ENCODE measurements at places on chromosomes 6 and 20.

DNA sequence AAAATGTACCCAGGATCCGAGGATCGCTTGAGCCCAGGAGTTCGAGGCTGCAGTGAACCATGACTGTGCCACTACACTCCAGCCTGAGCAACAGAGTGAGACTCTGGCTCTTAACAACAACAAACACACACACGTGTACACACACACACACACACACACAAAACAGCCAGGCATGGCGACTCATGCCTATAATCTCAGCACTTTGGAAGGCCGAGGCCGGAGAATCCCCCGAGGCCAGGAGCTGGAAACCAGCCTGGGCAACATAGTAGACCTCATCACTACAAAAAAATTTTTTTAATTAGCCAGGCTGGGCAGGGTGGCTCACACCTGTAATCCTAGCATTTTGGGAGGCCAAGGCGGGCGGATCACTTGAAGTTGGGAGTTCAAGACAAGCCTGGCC lies 23.3 kb upstream of the ARFGEF2 start:
- no peak for DNase-seq

- no peak for DNase-seq
Measured at GRCh38 chr20:36477475-36477874, 63.8 kb upstream of the MYL9 start.

GRCh38 chr6:31615748-31616147 lies 714 bp downstream of the AIF1 start:
- DNase-seq, result peak; percentile 62

DNA sequence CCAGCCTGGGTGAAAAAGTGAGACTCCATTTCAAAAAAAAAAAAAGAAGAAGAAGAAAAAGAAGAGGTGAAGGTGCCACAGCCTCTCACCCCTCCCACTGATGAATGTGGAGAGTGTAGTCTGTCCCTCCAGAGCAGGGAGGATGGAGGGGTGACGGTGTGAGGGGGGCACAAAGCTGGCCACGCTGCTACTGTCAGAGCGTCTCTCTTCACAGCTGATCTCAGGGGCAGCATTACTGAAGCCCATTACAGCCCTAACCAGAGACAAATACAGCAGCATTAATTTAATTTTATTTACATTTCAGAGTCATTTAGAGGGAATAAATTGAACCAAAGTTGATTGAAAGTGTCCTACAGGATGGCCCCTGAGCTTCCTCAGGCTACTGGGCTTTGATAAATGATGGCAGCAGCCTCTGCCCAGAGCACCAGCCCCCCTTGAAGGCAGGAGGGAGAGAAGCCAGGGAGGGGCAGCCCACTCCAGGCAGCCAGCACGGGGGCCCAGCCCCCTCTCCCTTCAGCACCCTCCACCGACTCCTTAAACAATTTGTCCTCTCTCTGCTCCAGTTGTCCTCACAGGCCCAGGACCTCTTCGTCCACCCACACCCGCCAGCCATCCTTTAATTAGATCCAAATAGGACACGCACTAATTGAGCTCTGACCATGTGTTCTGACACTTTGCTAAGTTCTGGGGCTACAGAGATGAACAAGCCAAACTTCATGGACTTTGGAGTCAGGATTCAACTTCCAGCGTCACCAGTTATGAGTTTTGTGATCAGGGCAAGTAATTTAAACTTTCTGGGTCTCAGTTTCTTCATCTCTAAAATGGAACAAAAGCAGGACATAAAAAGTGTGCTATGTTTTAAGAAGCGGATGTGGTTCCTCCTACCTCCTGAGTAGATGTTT lies 18.6 kb upstream of the ZFAND3 start:
- no peak for DNase-seq

DNA sequence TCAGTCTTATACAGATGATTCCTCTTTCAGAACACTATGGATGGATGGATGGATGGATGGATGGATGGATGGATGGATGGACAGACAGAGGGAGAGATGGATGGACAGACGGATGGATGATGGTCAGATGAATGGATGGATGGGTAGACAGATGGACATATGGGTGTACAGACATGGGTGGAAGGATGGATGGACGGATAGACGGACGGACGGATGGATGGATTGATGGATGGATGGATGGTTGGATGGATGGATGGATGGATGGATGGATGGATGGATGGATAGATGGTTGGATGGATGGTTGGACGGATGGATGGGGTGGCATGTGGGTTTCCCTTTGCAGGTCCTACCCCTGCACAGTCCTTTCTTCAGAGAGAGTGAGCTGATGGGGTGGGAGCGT lies 320.7 kb downstream of the CDH4 start:
- DNase-seq, result no peak

GRCh38 chr6:35278708-35279107 lies 18.9 kb upstream of the DEF6 start:
- DNase-seq, result no peak

DNA sequence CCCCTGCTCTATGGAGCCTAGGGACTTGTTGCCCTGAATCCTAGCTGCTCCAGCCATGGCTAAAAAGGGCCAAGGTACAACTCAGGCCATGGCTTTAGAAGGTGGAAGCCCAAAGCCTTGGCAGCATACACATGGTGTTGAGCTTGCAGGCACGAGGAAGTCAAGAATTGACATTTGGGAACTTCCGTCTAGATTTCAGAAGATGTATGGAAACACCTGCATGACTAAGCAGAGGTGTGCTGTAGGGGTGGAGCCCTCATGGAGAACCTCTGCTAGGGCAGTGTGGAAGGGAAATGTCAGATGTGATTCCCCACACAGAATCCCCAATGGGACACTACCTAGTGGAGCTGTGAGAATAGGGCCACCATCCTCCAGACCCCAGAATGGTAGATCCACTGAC lies 95.1 kb upstream of the TMEM170B start:
- DNase-seq, result no peak

DNA sequence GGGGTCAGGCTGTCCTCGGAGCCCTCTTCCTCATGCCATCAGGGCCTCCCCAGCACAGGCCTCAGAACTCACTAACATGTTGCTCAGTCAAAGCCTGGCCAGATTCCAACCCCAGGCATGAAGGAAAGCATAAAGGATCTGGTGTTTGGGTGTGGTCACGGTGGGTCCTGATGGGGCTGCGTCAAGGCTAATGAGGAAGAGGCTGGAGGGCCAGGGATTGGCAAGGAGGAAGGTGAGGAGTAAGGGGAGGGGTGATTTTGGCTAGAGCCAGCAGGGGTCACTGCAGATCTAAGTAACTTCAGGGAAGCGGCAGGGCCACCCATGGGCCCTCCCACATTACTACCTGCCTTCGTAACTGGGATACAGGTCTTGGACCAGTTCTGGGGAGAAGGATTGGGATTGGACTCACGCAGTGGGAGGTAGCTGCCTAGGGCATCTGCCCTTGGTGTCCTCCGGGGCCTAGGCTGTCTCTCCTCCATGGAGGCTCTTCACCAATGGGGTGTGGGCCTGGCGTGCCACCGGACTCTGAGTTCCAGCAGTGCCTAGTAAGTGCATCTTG lies 36.2 kb upstream of the MRPS18A start:
- DNase-seq, result peak; percentile 84

GRCh38 chr6:44237813-44238433 lies 9.0 kb upstream of the HSP90AB1 start:
- peak; percentile 89 for DNase-seq

- DNase-seq, result peak; percentile 64
Measured at GRCh38 chr6:89281779-89282246, 33.3 kb downstream of the GABRR2 start.

GRCh38 chr20:53582574-53583351 lies 10.9 kb downstream of the ZNF217 start:
- DNase-seq, result peak; percentile 58

GRCh38 chr6:34144581-34145160 lies 1.2 kb downstream of the GRM4 start:
- DNase-seq, result no peak

GRCh38 chr6:137749696-137750211 lies 117.3 kb upstream of the TNFAIP3 start:
- no peak for DNase-seq

DNA sequence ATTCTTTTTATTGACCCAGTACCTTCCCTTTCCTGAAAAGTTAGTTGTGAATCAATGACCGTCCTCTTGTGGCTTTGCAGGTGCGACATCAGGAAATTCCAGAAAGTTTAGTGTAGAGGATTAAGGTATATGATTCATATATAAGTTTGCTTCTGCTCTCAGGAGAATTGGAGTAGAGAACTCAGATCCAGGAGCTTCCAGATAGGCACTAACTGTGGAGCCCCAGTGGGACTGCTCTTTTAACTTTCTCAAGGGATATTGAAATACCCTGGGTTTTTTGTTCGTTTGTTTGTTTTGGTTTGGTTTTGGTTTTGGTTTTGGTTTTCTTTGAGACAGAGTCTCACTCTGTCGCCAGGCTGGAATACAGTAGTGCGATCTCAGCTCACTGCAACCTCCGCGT lies 9.5 kb downstream of the TAAR2 start:
- no peak for DNase-seq

DNA sequence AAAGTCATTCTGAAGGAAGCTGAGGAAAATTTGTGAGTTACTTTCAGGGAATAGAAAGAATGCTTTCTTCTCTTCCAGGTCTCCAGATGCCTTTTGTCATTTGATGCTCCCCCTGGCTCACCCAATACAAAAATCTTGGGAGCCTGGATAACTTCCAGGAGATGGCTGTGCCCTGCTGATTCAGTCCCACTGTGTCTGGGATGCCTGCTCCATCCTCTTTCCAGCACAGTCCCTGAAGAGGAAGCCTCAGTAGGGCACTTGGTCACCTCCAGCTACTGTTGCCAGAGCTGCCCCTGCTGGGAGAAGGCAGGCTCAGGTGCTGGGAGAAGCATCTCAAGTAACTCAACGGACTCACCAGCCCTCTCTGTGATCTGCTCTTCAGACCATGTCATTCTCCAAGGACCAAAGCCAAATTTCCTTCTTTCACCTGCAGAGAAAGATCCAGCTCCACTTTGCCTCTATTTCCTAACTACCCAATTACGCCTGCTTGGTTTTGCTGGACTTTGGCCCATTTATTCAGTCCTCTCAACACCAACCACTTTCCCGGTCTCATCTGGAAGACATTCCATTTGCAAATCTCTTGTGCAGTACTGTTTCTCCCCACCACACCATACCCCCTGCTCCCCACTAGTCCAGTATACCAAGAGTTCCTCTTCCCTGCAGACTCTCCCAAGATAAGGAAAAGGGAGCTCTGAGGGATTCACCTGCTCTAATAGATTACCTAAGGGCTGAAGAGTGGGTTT lies 53.3 kb downstream of the SLC23A2 start:
- no peak for DNase-seq

- no peak for DNase-seq
Measured at GRCh38 chr6:72787391-72788031, 165.6 kb downstream of the KCNQ5 start.

- DNase-seq, result no peak
Measured at GRCh38 chr20:10906834-10907233, 233.0 kb upstream of the JAG1 start.

GRCh38 chr6:148974351-148974750 lies 227.5 kb downstream of the UST start:
- DNase-seq, result no peak

DNA sequence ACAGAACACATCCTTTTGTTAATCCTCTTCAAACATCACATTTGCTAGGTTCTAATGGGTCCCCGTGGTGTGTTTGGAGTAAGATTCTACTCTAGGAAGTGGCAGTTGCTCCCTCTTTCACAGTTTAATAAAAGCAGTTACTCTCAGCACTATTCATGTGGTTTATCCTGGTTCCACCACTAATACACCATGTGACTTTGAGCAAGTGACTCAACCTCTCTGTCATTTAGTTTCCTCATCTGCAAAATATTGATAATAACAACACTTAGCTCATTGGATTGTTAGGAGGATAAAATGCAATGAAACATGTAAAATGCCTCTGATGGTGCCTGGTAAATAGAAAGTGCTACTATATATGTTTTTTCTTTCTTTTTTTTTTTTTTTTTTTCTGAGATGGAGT lies 488.0 kb upstream of the NOX3 start:
- DNase-seq, result no peak

GRCh38 chr20:8126841-8127378 lies 5.2 kb upstream of the PLCB1 start:
- no peak for DNase-seq

GRCh38 chr6:16244446-16244845 lies 6.1 kb downstream of the GMPR start:
- DNase-seq, result no peak

- DNase-seq, result no peak
Measured at GRCh38 chr6:161437851-161438250, 164.0 kb upstream of the AGPAT4 start.

- no peak for DNase-seq
Measured at GRCh38 chr6:161029195-161029809, 37.7 kb downstream of the MAP3K4 start.

DNA sequence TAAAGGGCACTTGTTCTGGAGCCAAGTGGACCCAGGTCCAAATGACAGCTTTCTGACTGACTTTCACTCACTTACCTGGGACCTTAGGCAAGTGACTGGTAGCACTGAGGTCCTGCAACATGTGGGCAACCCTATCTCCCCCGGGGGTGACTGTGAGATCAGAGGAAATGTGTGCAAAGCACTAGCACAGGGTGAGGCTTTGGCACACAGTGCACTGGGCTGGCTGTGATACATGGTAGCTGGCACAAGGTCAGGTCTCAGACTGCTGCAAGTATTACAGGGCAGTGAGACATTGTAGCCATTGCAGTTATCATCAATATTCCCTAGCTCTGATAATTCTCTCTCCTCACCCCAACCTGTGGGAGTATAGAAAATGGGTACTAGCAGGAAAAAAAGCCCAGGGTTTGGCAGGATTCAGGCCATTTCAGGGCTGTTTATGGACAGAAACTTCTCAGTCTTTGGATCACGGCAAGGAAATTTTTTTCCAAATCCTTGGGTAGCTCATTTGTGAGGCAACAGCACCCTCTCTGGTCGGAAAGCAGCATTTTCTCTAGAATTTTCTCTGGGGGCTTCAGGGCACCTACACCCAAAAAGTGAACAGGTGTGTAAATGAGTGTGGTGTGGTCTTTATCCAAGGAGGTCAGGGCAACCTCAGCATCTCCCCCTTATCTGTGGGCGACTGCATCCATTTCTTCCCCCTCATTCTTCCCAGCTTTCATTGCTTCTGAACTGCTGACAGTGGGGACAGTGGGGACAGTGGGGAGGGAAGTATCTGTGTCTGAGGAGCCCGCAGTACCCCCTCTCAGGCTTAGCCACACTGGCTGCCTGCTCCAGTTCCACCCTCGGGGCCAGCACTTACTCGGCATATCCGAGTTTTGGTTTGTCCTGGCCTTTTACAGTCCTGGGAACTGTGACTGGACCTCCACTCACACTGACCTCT lies 148.7 kb upstream of the PHACTR3 start:
- DNase-seq, result no peak

DNA sequence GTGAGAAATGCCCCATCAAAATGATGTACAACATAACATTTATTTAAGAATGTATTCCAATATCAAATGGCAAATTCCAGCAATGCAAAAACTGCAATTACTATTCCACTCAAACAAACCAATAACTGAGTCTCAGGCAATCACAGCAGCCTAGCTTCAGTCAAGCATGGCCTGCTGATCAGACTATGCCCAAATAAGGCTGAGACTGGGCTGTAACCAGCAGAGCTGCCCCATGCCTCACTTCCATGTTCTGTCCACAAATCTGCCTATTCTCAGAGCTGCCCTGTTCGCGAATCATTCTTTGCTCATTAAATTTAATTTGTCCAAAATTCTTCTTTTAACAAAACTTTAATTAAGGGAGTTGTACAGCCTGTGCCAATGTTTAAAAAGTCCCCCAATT lies 155.4 kb downstream of the FNDC1 start:
- no peak for DNase-seq
